Stimulated activated CD4-positive, alpha-beta T cell treated with anti-CD3 and anti-CD28 coated beads, Interleukin-2, amount 100 ng/mL, for 4 hours (primary cell): ENCODE measurements at places on chromosomes 5 and 9.

DNA sequence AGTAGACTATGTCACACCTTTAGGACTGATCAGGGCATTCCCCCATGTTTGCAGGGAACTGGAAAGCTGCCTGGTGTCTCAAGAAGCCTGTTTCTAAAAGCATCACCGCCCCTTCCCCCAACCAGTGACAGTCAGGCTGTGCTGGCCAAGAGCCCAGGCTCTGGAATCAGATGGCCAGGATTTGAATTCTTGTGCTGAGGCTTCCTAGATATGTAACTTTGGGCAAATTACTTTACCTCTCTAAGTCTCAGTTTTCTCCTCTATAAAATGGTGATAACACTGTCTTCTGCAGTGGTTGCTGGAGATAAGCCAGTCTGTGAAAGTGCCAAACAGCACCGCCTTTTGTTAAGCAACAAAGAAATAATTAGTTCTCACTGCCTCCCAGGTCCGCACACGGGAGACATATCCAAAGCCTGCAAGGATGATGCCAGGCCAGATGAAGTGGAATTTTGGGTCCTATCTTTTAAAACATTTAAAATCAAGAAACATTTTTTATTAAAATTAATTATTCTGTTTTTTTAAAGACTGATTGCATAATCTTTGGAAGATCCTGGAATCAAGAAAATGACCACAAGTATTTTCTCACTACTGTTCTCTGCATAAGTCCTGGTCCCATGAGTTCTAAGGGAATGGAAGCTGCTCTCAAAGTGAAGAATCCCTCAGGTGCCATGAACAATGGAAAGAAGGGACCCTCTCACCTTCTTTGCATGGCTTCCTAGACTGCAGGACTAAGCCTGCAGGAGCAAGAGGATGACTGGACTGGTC lies 13.9 kb downstream of the SLC31A2 start:
- DNase-seq = no peak

GRCh38 chr5:140633021-140633471 lies at the start of gene CD14:
TSS of gene CD14 (minus strand) at chr5:140633175. CDS start at chr5:140633071, 104 bp downstream.
- DNase-seq = no peak

GRCh38 chr5:138784590-138784989 lies 31.4 kb downstream of the CTNNA1 start:
- DNase-seq = no peak

DNA sequence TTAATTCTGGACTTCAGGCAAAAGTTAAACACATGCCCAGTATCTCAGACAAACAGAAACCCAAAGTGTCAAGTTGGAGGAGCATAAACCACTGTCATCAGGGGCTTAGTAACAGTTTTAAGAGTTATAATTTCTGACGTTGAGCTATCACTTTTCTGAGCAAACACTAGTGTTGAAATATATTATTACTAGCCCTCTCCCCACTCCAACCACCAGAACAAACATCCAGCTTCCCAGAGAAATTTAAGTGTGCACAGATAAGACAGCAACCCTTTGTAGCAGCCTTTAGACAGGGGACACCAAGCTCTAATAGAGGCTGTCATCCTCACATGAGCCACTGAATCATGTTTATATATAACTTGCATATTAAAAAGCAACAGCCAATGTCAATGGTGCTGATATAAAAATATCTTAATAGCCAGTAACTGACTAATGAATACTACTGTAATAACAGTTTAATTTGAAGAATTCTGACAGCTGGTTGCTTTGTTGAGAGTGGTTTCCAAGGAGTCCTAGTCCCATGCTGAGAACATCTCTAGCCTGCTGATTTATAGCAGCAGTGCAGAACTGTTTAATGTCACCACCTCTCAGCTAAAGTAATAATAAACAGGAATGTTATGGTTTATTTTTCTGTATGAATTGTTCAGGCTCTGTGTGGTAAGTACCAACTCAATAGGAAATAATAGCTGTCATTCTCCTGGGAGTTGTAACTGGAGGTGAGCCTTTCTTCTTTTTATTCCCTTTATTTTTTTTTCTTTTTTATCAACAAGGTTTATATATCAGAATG lies 528.7 kb upstream of the ZNF608 start:
- no peak for DNase-seq

DNA sequence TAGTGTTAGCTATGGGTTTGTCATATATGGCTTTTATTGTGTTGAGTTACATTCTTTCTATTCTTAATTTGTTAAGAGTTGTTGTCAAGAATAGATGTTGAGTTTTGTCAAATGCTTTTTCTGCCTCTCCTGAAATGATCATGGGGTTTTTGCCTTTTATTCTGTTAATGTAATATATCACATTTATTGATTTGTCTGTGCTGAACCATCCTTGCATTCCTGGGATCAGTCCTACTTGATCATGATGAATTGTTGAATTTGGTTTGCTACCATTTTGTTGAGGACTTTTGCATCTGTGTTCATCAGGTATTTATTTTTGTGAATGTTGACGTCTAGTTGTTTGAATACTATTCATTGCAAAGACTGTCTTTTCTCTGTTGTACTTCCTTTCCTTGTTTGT lies 23.9 kb downstream of the RIC1 start:
- DNase-seq = no peak

DNA sequence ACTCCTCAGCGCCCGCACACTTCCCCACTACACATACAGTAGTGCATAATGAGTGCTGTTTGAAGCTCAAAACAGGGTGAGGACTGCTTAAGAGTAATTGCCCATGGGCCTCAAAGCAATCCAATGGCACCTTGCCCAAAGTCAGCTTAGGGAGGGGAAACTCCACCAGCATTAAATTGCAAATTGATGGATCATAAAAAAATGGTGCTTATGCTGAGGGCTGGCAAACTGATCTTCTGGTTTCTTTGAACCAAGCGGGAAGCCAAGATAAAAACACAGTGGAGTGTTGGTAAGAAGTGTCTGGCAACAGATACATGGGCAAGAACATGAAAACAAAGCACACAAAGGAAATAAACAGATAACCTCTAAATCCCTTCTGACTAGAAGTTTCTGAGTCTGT lies 28.0 kb downstream of the TLE1 start:
- no peak for DNase-seq

DNA sequence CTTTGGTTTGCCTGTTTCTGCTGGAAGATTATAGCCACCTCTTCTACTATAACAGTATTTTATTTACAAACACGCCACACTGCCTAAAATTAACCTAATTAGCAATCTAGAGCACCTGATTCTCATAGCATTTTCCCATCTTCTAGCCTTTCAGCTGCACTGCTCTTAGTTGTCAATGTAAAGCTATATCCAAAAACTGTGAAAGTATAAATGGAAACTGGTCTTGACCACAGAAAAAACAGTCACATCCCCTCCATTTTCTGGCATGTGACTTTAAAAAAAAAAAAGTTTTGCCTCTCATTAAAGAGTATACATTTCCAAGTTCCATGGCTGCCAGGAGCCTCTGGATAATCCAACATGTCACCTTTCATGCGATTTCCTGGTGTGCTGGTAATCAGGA lies 287.8 kb downstream of the DTWD2 start:
- no peak for DNase-seq

DNA sequence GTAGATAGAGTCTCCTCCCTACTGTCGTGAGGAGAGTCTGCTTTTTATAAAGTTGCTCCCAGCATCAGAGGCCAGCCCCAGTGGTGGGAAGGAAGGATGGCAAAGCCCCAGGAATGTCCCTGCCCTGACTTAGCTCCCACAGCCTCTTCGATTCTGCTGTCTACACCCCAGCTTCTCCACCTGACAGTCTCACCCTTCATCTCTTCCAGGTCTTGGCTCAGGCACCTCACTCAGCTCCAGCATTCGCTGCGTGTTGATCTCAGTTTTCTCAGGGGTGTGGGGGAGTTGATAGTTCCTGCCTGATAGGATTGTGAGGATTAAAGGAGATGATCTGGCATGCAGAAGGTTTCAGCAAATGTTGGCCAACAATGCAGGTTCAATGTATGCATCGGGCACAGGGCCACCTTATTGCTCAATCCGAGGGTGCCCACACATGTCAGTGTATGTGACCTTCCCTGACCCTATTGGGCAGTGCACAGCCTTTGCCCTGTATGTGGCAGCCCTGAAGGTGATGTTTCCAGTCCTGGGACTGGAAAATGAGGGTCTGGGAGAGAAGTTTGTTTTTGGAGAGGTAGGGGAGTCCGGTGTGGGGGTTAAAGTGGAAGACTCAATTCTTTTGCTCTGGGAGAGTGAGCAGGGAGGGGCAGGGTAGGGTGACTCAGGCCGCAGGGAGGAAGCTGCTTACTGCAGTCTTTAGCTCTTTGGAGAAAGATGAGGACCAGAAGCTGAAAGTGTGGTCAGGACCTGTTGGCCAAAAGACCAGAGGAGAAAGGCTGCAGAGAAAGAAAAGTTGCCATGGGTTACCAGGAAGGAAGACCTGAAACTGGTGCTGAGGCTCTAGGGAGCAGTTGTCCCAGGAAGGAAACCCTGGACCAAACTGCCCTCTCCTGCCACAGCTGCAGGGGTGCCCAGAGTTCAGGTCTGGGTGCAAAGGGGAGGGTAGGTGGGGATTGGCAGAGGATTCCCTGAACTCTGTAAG lies 153.2 kb downstream of the MACROH2A1 start:
- no peak for DNase-seq
